ENCODE measurements at places on chromosomes 6 and 20. TPM values are rescaled to one million over a fixed set of nuclear protein-coding genes. Genes with fewer than 3 reads are reported as not detected.

Gene NRN1
- total RNA-seq, result 0.66 TPM

Gene KHDC1L
- not detected for total RNA-seq

Gene ARFGEF3
- total RNA-seq, result 20.0 TPM

GRCh38 chr20:31833130-31833930 lies 12.1 kb downstream of the FOXS1 start:
- peak; percentile 98 for DNase-seq

All from WTC11 (cell line).